Pancreas (tissue), 10 donors: ENCODE measurements at places on chromosomes 6 and 20. TPM values are rescaled to one million over a fixed set of nuclear protein-coding genes. Genes with fewer than 3 reads are reported as not detected.

Gene SAMD5
- 0.65 TPM for total RNA-seq

Gene PDE7B
- total RNA-seq = 1.2 TPM

Gene ASCC3
- 14.9 TPM for total RNA-seq

Gene SIM1
- 6.0 TPM for total RNA-seq

Gene CGA
- total RNA-seq = not detected

Gene RRP36
- total RNA-seq = 23.3 TPM

Gene SSTR4
- not detected for total RNA-seq

Gene HLA-DQB1
- 3.3 TPM for total RNA-seq

Gene EPB41L1
- total RNA-seq = 31.1 TPM

Gene PAK5
- 1.8 TPM for total RNA-seq

Gene TREML2
- 0.12 TPM for total RNA-seq

Gene PROKR2
- not detected for total RNA-seq

Gene OXT
- total RNA-seq = not detected

Gene OTOR
- not detected for total RNA-seq

Gene CLDN20
- total RNA-seq = not detected

Gene GINS1
- total RNA-seq = 0.47 TPM

Gene GGTLC1
- total RNA-seq = not detected

Gene MSH5
- 5.6 TPM for total RNA-seq

Gene TXLNB
- total RNA-seq = 0.05 TPM

Gene REM1
- total RNA-seq = 0.34 TPM

Gene ASIP
- not detected for total RNA-seq

Gene PNISR
- 59.9 TPM for total RNA-seq

Gene STMND1
- 0.21 TPM for total RNA-seq

Gene PPP1R3G
- 0.04 TPM for total RNA-seq

Gene CRYBG1
- total RNA-seq = 9.2 TPM

Gene PRL
- not detected for total RNA-seq

Gene XKR7
- 0.25 TPM for total RNA-seq

Gene GTSF1L
- total RNA-seq = not detected

Gene CYP39A1
- 2.1 TPM for total RNA-seq

Gene TDRD6
- total RNA-seq = 0.31 TPM

Gene APOBEC2
- 10.0 TPM for total RNA-seq

Gene NSFL1C
- total RNA-seq = 39.7 TPM

Gene CST1
- not detected for total RNA-seq

Gene PERP
- 46.6 TPM for total RNA-seq

Gene ADAM33
- 5.7 TPM for total RNA-seq
